ENCODE measurements at places on chromosomes 13 and 19. TPM values are rescaled to one million over a fixed set of nuclear protein-coding genes. Genes with fewer than 3 reads are reported as not detected.

Gene FUT3
- total RNA-seq, result not detected

Gene SH2D3A
- total RNA-seq, result 8.7 TPM

Gene SULT2B1
- not detected for total RNA-seq

GRCh38 chr13:46329624-46330023 is 57.4 kb downstream of the RUBCNL start:
- DNase-seq, result no peak

GRCh38 chr13:23670793-23671192 is 100.6 kb downstream of the TNFRSF19 start:
- no peak for DNase-seq

GRCh38 chr19:49680421-49681351 is 3.6 kb downstream of the PRMT1 start:
- peak; percentile 87 for DNase-seq

DNA sequence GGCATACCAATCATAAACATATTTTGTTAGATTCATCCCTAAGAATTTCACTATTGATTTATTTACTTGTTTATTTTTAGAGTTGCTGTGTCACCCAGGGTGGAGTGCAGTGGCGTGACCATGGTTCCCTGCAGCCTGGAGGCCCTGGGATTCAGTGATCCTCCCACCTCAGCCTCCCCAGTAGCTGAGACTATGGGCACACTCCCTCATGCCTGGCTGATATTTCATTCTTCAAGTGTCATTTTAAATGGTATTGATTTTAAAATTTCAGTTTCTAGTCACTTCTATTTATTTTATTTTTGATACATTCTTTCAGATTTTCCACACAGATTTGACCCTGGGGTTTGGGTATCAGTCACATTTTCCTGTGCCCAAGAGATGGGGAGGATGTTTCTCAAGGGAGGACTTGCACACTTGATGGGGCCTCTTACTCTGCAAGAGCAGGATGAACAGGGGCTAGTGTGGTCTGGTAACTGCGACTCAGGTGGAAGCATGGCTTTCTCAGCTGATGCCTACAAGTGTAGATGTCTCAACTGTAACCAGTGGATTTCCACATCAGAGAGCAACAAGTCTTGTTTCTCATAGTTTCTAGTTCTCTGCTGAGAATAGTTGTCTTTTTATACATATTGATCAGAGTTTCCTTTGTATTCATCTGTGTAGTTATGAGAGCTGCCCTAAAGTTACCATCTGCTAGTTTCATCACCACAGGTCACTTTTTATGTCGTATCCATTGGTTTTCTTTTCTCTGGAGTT is 40.2 kb downstream of the CCNE1 start:
- DNase-seq, result no peak

Measured in activated T-helper 2 cell treated with anti-CD3 and anti-CD28 coated beads, Interferon-gamma antibody, Interleukin-2, Interleukin-4, amounts not matched to agents 10 μg/mL and 5 μg/mL and 100 μg/mL, durations not matched to agents 14 hours and 24 hours and 36 hours (primary cell).